Memory B cell (primary cell): ENCODE measurements at places on chromosomes 2 and 18.

GRCh38 chr2:237190966-237191713 lies 105.5 kb downstream of the COPS8 start:
- DNase-seq, result no peak

DNA sequence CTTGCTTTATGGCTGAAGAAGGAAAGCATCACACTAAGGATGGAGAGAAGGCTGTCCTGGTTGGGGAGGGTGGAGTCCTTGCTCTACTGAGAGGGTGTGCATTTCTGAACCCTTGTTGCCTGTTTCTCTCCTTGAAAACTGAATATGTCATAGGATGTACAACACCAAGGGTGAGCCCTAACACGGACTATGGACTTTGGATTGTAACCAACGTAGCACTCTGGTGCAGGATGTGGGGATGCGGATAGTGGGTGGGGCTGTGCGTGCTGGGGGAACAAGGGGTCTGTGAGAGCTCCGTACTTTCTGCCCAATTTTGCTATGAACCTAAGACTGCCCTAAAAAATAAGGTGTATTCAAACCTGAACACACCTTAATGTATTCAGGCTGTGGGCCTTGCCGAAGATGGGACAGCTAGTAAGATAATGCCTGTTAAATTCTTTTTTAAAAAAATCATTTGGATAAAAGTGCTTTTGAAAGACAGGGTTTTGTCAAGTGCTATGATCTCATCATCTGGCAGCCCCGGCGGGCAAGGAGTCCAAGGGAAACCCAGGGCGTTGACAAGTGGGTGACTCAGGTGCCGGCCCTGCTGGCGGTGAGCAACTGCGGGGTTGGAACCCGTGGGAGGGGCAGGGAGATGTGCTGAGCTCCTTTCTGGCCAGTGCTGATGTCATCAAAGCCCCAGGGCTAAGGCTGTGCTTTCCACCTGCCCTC lies 54.0 kb downstream of the GATA6 start:
- no peak for DNase-seq

- DNase-seq, result no peak
These were observed 105.3 kb downstream of the HDAC4 start for GRCh38 chr2:239295377-239296019.

DNA sequence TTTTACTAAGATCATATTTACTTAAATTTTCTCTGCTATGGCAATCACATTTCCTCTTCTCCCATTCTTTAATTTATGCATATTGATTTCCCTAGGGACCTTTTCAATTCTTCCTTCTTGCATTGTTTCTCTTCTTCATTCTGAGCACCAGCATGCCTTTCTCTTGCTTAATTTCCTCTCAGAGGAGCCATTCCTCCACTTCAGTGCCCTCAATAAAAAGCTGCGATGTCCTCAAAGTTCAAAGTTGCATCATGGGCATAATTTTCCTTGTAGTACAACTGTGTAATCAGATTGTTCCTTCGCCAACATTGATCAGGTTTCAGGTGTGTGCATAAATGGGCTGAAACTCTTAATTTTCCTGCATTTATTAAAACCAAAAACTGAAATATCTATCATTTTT lies 21.8 kb upstream of the CD226 start:
- no peak for DNase-seq

GRCh38 chr2:65420712-65421431 lies 11.5 kb downstream of the SPRED2 start:
- DNase-seq, result peak; percentile 37

- no peak for DNase-seq
These were observed 130.5 kb upstream of the SLC1A4 start for GRCh38 chr2:64858541-64859311.

DNA sequence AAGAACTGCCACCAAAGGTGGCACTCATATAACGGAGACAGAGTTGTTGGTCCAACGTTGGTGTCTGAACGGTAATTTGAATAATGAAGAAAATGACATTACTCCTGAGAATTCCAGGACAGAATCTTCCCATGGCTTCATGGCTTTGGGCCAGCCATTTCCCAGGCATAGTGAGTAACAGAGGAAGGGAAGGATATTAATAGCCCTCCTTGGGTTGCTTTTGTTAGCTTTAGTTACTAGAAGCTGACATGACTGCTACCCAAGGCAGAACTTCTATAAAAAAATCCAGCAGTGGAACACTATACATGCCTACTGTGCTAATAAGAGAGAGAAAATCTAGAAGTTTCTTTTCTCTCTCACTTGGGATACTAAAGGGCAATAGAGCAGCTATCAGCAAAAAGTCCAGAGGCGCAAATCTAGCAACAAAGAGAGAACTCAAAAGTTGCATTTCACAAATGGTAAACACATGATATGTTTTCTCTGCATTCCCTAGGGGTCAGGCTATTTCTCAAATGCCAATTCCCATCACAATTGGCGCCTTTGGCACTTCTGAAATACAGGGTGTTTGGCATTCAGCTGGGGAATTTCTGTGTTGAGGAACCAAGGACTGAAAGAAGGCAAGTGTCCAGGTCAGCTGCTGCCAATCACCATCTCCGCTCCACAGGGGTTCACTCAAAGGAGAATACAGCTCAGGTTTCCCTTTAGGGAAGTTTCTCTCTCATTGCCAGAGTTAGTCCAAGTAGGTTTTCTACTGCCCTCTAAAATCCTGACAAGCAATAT lies 160.8 kb upstream of the KYNU start:
- no peak for DNase-seq

DNA sequence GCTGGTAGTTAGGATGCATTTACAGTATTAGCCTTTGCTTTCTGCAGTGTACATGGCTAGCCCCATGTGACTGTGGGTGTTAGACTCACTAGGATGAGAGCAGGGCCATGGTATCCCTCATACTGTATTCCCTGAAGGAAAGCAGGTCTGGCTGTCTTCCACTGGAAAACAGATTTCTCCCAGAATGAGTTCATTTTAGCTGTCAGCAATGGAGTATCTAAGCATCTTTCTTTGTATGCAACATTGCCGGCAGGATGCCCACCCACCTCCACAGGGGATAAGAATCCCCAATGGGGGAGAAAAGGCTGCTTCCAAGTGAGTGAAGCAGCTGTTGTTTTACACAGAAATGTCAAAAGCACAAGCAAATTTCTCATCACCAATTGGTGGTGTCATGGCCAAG lies 142.7 kb upstream of the KLHL14 start:
- no peak for DNase-seq

DNA sequence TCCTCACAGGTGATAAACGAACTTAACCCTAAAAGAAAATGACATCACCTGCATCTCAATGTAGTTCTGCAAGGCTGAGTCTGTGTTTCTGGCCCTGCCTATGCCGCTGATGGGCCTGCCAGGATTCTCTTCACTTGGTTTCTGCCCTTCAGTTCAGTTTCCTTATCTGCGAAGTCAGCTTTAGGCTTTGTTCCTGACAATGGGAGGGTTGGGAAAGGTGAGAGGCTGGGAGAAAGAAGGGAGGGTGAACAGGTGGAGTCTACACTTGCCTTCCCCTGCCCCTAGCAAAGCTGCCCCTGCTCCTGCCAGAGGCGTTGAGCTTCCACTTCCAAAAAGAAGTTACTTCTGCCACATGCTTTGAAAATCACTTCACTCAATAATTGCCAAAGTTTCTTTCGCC lies 124.0 kb upstream of the APCDD1 start:
- DNase-seq, result no peak

GRCh38 chr2:127562936-127563335 lies 27.5 kb downstream of the MYO7B start:
- no peak for DNase-seq

- no peak for DNase-seq
These were observed 33.5 kb upstream of the CRIM1 start for GRCh38 chr2:36322108-36322507.

DNA sequence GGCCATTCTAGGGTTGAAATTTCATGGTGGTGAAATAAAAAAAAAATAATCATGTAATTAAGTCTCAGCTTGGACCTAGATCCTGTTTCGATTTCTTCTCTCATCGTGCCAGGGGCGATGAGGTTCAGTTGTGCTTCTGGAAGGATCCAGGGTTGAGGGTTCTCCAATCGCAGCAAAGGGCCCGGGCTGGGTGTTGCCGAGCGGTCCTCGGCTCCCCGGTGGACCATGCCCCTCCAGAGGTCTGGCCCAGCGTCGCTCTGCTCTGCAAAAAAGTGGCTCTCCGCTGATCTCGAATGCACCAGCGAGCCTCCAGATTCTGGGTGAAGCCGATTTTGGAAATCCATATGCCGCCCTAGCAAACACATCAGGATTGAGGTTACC lies 39.0 kb downstream of the EN1 start:
- no peak for DNase-seq

DNA sequence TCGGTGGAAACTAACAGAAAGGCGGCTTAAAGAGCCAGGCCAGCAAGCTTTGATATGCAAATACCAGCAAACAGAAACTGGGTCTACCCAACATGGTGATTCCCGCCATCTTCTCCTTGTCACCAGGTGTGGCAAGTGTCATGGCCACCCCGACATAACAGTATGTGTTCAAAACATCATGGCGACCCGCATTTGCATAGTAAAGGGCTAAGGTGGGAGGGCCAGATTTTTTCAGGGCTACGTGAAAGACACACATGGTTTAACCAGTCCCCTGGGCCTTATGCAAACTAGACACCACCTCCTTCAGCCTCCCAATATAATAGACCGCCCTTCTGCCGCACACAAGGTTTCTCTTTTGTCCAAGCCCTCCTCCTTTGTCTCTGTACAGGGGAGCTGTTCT lies 260.4 kb downstream of the METTL4 start:
- no peak for DNase-seq

DNA sequence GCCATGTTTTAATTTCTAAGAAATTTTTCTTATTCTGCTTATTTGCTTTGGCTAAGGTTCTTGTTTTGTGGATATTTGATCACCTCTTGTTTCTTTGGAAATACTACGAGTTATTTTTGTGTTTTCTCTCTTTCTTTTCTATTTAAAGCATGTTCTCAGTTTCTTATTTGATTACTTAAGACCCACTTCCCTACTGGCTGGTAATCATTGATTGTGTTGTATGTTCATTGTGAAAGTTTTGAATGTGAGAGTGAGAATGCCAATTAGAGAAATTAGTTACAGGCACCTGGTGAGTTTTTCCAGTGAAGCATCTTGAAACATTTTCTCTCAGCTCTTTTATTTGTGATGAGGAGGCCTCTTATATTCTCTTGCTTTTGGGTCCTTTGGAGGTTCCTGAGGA lies 226.7 kb upstream of the MC4R start:
- no peak for DNase-seq

DNA sequence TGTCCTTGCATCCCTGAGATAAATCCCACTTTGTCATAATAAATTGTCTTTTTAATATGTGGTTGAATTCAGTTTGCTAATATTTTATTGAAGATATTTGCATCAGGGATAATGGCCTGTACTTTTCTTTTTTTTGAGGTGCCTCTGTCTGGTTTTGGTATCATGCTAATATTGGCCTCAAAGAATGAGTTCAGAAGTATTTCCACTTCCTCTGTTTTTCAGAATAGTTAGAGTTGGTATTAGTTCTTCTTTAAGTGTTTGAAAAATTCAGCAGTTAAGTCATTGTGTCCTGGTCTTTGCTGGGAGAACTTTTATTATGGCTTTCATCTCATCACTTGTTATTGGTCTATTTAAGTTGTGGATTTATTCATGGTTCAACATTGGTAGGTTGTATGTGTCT lies 464.1 kb upstream of the CRIM1 start:
- no peak for DNase-seq

DNA sequence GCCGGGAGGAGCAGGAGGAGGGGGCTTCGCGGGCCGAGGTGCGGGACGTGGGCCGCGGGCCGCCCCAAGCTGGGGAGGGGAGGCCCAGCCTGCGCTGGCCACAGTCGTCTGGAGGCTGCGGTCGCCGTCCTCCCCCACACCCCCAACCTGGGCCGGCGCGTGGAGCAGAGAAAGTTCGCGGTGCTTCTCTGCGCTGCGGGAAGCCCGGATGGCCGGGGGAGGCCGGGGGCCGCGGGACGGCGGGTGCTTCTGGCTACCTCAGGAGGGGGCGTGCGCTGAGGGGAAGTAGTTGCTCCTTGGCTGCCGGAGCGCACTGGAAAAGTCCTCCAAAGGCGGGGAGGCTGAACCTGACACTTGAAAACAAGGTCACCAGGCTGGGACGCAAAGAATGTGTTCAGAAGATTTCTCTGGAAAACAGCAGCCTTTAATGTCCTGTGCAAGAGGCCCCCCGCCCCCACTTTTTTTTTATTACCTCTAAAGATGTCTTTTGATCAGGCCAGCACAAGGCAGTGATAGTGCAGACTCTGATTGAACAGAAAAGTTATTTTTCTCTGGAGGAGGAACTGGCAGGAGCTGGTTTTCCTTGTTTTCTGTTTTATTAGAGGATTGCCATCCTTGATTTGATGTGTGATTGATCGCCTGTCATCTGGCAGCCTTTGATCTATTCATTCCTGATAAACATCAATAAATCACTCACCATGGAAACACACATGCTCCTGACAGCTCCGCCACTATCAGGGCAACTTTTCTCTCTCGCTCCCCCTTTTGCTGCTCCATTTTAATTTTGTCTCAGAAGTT lies 1.6 kb downstream of the TSHZ1 start:
- no peak for DNase-seq

GRCh38 chr2:62354771-62355561 lies 151.0 kb downstream of the TMEM17 start:
- no peak for DNase-seq

DNA sequence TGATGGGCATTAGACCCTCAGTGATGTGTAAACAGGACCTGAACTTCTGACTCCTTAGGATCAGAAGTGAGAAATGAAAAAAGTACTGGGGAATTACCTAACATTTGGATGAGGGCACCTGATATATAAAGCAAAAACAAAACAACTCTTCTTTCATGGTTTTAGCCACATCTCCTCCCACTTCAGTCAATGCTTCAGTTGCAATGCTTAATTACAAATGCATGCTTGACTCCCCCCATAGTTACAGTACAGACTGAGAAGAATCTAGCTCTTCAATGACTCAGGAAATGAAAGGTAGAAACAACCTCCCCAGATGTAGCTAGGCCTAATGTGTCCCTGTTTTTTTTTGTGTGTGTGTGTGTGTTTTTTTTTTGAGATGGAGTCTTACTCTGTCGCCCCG lies 276.8 kb upstream of the POU3F3 start:
- DNase-seq, result no peak

DNA sequence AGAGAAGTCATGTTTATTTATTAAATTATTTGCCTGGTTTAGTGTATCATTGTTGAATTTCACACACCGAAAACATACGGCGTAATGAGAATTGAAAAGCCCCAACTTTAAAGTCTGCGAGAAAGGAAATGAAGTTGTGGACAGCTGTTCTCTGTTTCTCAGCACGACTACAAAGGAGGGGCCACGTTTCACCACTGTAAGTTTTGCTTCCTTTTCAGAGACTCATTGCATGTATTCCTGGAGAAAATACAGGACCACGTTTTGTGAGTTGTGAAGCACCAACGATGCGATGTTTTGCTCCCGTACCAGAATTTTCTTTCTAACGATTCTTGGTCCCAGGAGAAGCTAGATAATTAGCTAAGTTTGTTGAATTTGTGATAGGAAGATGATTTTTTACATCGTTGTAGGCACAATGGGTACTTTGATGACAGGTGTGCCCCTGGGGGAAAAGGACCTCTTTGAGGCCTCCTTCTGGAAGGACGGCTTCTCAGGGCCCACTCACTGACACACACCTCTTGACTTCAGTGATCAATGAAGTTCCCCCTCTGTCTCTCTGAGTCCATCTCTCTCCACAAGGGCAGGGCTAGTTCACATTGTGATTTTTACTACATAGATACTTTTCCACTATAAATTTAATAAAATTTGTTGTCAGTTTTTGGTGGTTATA lies 23.7 kb upstream of the ACKR3 start:
- DNase-seq, result peak; percentile 48

GRCh38 chr18:64807560-64807959 lies 658.7 kb upstream of the LINC00305 start:
- DNase-seq, result no peak
